ENCODE measurements at places on chromosomes 3 and 15. TPM values are rescaled to one million over a fixed set of nuclear protein-coding genes. Genes with fewer than 3 reads are reported as not detected.

GRCh38 chr15:49645941-49646340 is 25.1 kb downstream of the DTWD1 start:
- DNase-seq = peak; percentile 84

Gene SEMA3G
- total RNA-seq = not detected

Gene SEMA5B
- total RNA-seq = not detected

DNA sequence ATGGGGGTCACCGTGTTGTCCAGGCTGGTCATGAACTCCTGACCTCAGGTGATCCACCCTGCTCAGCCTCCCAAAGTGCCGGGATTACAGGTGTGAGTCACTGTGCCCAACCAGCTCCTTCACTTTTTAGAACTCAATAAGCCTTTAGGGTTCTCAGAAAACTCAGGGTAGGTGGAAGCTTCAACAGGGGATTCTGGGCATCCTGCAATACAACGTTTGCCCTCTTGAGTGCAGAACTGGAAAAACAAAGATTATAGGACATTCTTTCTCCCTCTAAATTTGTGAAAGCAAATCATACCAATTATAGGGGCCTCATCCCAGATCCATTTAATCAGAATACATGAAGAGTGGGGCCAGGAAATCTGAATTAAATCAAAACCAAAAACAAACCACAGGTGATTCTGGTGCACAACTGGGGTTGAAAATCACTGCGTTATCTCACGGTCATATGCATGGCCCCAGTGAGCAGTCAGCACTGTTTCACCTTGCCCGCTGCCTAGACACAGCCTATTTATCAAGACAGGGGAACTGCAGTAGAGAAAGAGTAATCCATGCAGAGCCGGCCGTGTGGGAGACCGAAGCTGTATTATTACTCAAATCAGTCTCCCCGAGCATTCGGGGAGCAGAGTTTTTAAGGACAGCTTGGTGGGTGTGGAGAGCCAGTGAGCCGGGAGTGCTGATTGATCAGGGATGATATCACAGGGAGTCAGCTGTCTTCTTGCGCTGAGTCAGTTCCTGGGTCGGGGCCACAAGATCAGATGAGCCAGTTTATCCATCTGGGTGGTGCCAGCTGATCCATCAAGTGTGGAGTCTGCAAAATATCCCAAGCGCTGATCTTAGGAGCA is 58.4 kb downstream of the TMEM44 start:
- DNase-seq = peak; percentile 82

Gene PRKCD
- total RNA-seq = 1.8 TPM

GRCh38 chr3:98602078-98602678 is 8.8 kb upstream of the CPOX start:
- peak; percentile 78 for DNase-seq

Gene EFHB
- total RNA-seq = 2.9 TPM

GRCh38 chr3:120604784-120605183 is 8.6 kb downstream of the NDUFB4 start:
- no peak for DNase-seq

DNA sequence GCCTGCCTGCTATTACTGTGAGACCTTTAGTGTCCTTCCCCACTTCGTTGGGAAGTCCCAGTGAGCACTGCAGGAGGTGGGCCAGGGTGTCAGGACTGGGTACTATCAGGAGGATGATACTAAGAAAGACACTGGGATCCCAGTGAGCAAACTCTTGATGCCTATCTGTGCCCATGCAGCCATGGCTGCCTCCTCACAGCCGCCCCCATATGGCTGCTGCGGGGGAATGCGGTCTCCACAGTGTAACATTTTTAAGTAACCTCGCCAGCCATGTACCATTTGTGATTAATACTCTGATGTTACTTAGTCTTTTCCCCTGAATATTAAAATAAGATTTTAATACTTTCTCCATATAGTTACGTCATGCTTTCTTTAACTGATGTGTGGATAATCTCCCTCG is 312.2 kb downstream of the RYR3 start:
- no peak for DNase-seq

Gene FBXW12
- total RNA-seq = not detected

DNA sequence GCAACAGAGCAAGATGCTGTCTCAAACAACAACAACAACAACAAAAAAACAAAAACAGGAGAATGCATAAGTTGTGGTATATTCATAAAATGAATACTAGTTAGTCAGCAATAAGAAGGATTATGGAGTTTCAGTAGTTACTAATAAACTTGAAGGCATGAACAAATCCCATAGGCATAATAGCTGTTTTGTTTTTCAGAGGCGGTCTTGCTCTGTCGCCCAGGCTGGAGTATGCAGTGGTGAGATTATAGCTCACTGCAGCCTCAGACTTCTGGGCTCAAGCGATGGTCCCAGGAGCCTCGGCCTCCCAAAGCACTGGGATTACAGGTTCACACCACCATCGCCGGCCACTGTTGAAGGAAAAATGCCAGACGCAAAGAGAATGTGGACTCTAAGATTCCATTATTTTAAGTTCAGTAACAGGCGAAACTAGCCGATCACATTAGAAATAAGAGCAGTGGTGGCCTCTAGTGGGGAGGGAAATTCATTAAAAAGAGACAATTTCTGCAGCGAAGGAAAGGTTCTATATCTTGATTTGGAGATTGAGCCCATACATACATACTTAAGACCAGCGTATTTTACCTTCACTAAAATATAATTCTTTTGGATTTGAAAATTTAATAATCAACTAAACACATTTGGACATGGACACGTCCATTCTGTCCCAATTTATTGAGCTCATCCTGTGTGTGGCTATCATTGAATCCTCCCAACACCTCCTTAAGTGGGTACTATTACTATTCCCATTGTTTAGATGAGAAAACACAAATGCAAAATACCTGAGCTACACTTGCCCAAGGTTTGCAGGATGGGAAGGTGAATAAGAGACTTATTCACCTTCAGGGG is 27.4 kb upstream of the HDAC11 start:
- DNase-seq = peak; percentile 85

DNA sequence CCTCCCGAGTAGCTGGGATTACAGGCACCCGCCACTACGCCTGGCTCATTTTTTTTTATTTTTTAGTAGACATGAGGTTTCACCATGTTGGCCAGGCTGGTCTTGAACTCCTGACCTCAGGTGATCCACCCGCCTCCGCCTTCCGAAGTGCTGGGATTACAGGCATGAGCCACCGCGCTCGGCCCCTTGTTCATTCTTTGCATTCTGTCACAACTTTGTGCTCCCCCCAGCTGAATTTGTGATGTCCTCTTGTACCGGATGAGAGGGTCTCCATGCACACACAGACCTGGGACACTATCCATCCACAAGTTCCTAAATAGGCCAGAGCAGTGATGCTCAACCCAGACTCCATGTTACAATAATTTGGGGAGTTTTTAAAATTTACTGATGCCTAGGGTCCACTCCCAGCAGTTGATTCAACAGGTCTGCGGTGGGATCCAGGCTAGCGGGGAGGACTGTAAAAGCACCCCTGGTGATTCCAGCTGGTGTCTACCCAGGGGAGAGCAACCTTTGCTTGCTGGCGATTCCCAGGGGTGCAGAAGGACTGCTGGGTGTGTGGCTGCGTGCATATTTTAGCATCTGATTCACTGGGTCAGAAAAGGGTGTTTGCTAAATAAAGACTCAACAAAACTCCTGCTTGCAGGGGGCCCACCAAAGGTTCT is 1.0 kb downstream of the RASSF1 start:
- DNase-seq = peak; percentile 86

- DNase-seq = no peak
Observed at GRCh38 chr3:106332129-106332528, 463.3 kb upstream of the CBLB start.
